ENCODE measurements at places on chromosomes 6 and 20.

DNA sequence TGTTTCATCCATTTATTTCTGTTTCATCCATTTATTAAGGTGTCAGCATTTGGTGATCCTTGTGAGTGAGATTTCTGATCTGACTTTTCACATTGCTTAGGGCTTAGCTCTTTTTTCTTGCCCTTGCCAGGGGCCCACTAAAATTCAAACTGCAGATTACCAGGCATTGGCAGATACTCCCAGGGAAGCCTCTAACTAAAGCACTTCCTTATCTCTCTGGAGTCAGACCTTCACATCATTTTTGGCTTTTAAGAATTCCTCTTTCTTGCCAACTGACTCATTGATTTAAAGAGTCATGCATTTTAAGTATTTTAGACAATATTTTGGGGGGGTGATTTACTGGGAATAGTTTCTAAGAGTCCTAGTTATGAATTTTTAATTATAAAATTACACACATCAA is 2.6 kb upstream of the WFDC8 start:
- DNase-seq: no peak

- no peak for DNase-seq
These were observed 108.3 kb downstream of the PSMB1 start for GRCh38 chr6:170444811-170445211.

DNA sequence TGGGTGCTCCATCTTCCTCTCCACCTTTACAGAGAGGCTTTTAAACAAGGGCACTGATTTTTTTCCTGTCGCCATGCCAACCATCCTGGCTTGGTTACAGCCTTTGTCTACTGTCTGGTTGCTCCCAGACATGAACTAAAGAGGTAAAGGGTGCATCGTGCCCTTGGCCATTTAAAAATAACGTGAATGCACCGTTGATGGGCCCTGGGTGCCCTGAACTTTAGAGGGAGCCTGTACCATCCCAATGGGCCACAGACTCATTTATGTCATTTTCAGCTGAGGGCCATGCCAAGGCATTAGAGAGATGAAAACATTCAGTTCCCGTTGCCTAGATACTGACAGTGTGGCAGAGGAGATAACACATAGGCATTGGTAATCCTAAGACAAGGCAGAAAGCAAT is 23.3 kb downstream of the TMC2 start:
- no peak for DNase-seq

GRCh38 chr6:138440758-138441357 is 36.8 kb downstream of the HEBP2 start:
- DNase-seq: no peak

GRCh38 chr6:158251565-158251964 is 60.7 kb upstream of the TULP4 start:
- DNase-seq: no peak

DNA sequence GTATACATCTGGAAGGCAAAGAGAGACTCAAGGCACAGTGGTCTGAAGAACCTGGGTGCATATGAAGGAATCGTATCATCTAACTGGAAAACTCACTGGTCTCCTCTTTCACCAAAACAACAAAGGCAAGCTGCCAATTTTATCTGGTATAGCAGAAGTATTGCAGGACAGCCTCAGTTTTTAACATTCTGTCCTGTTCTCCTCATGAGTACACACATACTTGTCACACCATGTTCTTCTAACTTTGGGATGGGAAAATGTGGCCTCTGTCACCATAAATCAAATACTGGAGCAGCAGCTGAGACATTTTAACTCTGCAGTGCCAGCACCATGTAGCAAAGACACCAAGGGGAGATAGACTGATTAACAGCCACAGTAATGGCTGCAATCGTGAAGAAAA is 199.1 kb upstream of the CNR1 start:
- no peak for DNase-seq

DNA sequence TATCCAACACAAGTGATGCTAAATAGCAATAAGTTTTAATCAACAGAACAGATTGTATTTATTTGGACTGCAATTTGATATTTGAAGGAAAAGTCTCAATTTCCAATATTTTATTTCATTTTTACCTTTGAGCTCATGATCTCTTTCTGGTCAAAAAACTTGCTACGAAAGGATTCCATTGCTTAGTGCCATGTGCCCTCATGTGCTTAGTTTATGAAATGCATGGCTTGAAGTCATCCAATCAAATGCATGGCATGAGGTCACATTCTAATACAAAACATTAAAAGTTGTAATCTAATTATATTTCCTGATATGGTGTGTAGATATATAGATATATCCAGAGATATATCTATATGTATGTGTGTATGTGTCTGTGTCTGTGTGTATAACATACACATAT is 321.2 kb upstream of the ADGRB3 start:
- DNase-seq: no peak

- no peak for DNase-seq
These were observed 144.0 kb downstream of the BCKDHB start for GRCh38 chr6:80250391-80250997.

DNA sequence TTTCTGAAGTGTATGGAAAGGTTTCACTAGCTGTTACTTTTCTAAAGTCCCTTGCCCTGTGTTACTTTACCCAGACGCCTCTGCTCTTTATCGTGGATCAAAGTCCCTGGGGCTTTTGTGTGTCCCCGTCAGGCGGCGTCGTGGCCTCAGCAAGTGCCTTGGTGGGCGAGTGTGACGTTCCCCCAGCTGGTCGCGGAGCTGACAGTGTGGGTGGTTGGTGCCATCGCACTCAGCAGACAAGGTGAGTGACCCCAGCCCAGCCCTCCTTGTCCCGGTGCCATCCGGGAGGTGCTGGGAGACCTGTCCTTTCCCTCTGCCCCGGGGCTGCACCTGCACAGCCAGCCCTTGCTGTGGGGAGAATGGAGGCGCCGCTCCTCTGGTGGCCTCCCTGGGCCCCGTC is 27.3 kb upstream of the TCFL5 start:
- no peak for DNase-seq

DNA sequence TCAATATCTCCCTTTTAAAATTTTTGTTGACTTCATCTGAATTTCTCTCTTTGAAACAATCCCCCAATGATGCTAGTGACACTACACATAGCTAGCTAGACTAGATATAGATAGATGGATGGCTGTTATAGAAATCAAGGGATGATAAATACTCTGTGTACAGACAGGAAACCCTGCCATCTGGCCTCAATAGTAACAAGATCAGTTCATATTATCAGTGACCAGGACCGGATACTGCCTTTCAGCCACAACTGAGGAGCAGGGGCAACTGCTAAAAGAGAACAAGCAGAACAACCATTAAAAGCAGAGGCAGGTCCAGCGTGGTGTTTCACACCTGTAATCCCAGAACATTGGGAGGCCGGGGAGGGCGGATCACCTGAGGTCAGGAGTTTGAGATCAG is 118.3 kb upstream of the FAM184A start:
- DNase-seq: no peak

- DNase-seq: no peak
These were observed 8.9 kb downstream of the FITM2 start for GRCh38 chr20:44302026-44302669.
